Upper lobe of left lung (tissue), 6 donors: ENCODE measurements at places on chromosomes 3 and 15.

- DNase-seq: no peak
Measured at GRCh38 chr3:10416730-10417300, 88.6 kb downstream of the ATP2B2 start.

- no peak for DNase-seq
Measured at GRCh38 chr15:88014454-88015160, 241.9 kb downstream of the NTRK3 start.

- no peak for DNase-seq
Measured at GRCh38 chr3:193029800-193030199, 112.1 kb upstream of the MB21D2 start.

DNA sequence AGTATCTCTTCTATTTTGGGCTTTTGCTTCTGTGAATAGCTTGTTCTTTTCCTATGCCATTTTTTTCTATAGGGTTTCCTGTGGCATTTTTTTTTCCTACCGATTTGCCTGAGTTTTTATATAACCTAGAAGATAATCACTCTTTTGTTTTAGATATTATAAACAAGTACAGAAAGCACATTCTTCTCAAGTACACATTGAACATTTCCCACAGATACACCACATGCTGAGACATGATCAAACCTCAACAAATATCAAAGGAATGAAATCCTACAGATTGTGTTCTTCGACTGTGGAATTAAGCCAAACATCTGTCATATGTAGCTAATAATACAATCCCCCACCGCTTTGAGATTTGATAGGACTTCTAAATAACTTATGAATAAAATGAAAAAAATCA lies 9.1 kb upstream of the FEM1B start:
- DNase-seq: no peak

GRCh38 chr3:23567917-23568316 lies 237.8 kb upstream of the UBE2E1 start:
- no peak for DNase-seq

DNA sequence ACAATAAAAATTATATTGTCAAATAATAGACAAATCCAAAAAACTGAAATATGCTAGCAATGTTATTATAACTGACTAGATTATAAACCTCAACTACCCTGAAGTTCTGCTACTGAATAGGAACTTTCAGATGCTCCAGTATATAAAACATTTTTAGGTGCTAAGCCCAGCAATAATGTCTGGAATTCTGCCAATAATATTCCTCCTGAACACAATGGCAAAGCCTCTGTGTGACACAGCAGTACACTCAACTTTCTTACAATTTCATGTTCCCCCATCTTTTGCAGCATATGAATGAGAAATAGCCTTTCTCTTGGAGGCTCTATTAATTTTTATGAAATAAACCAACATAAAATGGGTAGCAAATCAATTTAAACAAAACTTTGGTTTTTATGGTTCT lies 29.5 kb downstream of the ATOSA start:
- DNase-seq: no peak

- no peak for DNase-seq
Measured at GRCh38 chr3:77404871-77405270, 365.0 kb downstream of the ROBO2 start.

DNA sequence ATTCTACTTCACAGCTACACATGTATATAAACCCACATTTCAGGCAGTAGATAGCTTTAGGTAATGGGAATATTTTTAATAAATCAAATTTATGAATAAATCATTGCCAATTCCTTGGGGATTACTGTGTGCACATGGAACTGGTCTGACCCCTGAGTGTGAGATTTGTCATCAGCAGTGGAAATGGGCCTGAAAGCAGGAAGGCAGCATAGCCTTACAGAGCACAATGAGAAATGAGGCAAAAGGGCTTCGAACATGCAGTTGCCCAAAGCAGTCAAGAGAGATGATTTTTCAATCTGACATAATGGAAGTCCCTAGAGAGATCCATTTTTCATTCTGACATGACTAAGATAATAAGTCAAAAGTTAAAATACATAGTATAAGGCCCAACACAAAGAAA lies 599.2 kb downstream of the TUSC7 start:
- DNase-seq: no peak

- no peak for DNase-seq
Measured at GRCh38 chr15:83713242-83713641, 59.3 kb downstream of the ADAMTSL3 start.

GRCh38 chr15:42549032-42549491 lies 424 bp downstream of the HAUS2 start:
- DNase-seq: no peak

DNA sequence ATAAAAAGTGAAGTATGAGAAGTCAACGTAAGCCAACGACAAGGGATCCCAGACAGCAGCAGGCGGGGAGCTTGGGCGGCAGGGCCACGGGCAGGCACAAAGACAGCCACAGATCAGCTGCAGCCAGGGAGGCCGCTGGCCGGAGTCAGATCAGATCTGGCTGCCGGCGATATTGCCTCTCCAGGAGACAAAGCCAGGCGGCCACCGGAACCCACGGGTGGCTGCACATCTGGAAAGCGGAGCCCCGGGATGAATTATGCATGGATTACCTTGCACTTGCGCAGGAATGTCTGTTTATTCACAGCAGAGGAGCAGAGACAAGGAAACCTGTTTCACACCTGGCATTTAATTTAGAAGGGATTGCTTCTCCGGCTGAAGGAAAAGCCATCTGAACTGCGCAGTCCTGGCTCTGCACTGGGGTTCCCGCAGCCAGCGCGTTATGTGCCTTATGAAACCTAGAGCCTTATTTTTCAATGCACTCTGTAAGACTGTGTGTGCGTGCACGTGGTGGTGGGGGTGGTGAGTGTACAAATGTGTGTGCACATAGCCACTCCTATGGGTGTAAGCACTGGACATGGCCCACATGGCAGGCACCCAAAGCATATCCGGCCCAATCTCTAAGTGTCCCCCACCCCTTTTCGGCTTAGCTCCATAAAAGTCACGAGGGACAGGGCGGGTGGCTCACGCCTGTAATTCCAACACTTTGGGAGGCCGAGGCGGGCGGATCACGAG lies 427.8 kb upstream of the MCTP2 start:
- no peak for DNase-seq

- no peak for DNase-seq
Measured at GRCh38 chr3:59266551-59266950, 216.7 kb upstream of the CFAP20DC start.

DNA sequence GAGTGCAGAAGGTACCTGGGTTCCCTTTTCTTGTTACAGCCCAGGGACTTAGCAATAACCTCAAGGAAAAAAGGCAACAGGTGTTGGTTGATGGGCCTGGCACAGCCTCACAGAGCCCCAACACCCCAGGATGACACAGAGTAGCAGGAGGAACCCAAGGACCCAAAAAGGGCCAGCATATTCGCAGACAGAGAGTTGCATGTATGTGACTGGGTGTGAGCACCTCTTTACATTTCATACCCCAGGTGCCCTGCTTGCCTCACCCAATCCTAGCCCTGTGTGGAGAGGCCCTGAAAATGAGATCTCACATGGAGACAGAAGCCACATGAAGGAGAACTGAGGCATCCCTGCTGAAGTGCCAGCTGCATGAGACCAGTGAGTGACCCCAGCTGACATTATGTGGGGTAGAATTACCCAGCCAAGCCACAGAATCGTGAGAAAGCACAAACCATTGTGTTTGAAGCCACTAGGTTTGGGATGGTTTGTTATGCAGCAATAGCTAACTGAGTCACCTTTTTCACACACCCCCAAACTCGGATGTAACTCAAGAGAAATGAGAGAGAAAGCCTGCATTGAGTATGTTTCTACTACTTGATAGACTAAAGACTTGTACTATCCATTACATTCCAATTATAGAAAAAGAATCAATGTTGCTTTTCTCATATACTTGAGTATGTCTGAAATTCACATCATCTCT lies 26.2 kb upstream of the HHATL start:
- no peak for DNase-seq

DNA sequence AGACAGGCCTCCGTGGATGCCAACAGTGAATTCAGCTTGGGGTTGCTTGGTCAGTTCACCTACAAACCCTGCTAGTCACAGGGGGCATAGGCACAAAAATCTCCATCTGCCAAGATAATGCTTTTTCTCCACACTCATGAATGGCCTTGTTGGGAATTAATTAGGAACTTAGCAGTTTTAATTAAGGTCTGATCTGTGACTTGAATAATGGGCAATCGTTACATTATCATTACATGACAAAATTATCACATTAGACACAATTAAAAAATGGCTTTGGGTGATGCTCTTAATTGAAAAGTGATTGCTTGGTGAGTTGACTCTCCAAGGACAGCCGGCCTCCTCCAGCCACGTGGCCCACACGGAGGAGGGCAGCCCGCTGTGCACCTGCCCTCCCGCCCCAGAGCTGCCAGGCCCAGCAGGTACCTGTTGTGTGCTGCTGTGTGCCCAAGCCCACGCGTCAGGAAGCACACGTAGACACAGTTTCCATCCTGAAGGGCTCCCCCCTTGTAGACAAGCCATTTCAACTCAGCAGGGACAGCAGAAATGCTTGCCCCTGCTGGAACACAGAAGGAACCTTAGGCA lies 274.2 kb downstream of the OCA2 start:
- no peak for DNase-seq

DNA sequence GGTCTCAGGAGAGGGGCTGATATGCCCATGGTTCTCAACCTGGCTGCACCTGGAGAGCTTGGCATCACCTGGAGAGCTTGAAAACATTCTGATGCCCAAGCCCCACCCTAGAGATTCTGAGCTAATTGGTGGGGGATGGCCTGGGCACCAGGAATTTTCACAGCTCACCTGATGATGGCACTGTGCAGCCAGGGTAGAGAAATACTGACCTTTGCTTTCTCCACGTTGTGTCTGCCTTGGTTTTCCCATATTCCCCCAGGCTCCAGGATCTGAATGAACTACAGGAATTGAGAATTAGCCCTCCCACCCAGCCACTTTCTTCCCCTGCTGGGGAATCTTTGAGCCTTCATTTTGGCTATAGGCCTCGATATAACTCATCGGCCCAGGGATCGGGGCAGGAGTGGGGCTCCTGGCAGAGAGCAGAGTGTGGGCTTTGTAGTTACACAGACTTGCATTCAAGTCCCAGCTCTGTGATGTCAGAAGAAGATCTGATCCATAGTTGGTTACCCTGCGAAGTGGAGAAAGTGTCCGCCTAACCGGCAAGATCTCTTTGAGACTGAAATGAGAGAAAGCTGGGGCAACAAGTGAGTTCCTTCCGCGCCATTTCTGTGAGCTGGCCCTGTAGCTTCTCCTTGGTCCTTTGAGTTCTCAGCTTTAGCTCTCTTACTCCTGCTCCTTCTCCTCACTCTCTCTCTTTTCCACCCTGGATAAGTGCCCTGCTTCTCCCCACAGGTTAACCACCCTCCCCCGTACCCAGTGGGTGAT lies 33.1 kb upstream of the UBE2Q2 start:
- no peak for DNase-seq

- no peak for DNase-seq
Measured at GRCh38 chr3:58495101-58495500, 3.2 kb downstream of the KCTD6 start.

DNA sequence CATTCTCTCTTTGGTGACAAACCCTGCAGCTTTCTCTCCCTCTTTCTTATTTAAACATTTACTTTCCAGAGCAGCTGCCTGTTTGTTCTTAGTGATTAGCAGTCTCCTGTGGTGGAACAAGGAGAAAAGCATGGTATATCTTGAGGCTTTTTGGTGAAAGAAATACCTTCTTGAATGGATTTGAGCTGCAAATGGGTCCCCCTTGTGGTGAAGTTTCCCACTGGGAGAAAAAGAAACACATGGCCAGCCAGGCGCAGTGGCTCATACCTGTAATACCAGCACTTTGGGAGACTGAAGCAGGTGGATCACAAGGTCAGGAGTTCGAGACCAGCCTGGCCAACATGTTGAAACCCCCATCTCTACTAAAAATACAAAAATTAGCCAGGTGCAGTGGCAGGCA lies 48.3 kb upstream of the ACP3 start:
- no peak for DNase-seq

GRCh38 chr3:15647611-15648167 lies 46.1 kb downstream of the BTD start:
- no peak for DNase-seq

GRCh38 chr15:31474059-31474868 lies 147.6 kb downstream of the KLF13 start:
- DNase-seq: no peak

- no peak for DNase-seq
Measured at GRCh38 chr3:118974356-118975097, 60.1 kb downstream of the IGSF11 start.

GRCh38 chr3:2944628-2945027 lies 165.5 kb downstream of the IL5RA start:
- no peak for DNase-seq

- no peak for DNase-seq
Measured at GRCh38 chr3:140972833-140973232, 31.2 kb downstream of the SLC25A36 start.

DNA sequence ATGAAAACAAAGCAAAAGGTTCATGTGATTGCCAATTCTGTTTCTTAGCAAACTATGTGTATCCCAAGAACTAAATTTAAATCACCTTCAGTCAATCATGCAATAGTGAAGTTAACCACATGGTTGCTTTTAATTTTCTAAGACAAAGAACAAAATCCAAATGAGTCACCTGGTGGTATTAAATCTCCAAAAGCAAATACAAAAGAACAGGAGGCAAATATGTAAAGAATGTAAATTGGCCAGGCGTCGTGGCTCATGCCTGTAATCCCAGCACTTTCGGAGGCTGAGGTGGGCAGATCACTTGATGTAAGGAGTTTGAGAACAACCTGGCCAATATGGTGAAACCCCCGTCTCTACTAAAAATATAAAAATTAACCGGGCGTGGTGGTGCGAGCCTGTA lies 54.2 kb upstream of the PIK3R4 start:
- no peak for DNase-seq

- no peak for DNase-seq
Measured at GRCh38 chr3:30577788-30578187, 28.6 kb upstream of the TGFBR2 start.

DNA sequence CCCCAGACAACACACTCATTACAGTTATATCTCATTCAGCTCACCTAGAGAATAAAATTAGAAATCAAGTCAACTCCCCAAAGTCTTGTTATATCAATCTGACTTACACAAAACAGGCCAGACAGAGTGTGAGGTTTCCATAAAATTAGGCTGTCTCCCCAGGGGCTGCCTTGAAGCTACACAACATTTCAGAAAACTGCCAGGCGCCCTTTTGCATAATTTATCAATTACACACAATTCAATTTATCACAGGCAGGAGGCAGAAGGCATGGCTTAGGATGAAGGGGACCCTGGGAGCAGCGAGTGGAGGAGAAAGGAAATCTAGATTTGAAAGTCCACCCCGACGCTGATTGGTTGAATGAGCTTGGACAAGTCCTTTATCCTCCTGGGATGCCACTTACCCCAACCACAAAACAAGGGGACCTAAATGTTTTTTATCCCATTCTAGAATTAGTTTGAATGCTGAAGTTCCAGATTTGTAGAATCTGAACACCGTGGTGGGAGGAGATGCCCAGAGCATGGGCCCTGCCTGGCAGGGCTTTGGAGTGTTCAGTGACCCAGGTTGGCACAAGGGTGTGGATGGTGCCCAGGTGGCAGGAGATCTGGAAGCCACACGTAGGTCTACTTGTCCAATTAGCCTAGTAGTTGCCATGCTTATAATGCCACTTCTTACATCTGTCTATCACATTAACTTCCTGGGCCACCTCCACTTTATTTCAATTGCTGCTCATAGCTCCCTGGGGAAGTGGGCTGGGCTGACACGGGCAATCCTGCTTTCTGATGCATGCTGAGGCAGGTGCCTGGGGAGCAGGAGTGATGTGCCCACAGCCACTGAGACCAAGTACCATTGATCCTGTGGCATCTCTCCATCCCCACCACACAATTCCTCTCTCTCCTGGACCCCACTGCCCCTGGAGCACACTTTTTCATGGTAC lies 119.8 kb upstream of the TLE3 start:
- DNase-seq: no peak
